ENCODE measurements at places on chromosomes 13 and 19. TPM values are rescaled to one million over a fixed set of nuclear protein-coding genes. Genes with fewer than 3 reads are reported as not detected.

The FAM124A gene
- 0.23 TPM for total RNA-seq

The MEDAG gene
- not detected for total RNA-seq

- H3K27me3 ChIP-seq = no peaks in the 10 kb centered on the region
- H3K36me3 ChIP-seq = peaks cover 9% of the 10 kb centered on the region
- peak overlapping the region; percentile 67 for H3K4me3 ChIP-seq
- H3K4me1 ChIP-seq = peaks cover 26% of the 10 kb centered on the region
These were observed 392.5 kb downstream of the KLF12 start for GRCh38 chr13:73741742-73742141.

DNA sequence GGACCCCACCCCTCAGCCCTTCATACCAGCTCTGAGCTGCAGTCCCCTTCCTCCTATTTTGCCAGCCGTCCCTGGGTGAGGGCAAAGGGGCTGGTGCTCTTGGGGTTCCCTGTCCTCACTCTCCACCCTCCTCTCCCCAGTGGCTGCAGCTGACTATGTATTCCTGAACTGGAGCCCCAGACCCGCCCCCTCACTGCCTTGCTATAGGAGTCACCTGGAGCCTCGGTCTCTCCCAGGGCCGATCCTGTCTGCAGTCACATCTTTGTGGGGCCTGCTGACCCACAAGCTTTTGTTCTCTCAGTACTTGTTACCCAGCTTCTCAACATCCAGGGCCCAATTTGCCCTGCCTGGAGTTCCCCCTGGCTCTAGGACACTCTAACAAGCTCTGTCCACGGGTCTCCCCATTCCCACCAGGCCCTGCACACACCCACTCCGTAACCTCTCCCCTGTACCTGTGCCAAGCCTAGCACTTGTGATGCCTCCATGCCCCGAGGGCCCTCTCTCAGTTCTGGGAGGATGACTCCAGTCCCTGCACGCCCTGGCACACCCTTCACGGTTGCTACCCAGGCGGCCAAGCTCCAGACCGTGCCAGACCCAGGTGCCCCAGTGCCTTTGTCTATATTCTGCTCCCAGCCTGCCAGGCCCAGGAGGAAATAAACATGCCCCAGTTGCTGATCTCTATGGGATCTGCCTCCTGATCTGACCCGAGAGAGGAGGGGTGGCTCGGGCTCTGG lies 2.4 kb downstream of the COX7A1 start:
- no peak for DNase-seq
- peaks cover 28% of the 10 kb centered on the region for H3K36me3 ChIP-seq
- no peaks in the 10 kb centered on the region for H3K4me1 ChIP-seq
- H3K27me3 ChIP-seq = no peaks in the 10 kb centered on the region

DNA sequence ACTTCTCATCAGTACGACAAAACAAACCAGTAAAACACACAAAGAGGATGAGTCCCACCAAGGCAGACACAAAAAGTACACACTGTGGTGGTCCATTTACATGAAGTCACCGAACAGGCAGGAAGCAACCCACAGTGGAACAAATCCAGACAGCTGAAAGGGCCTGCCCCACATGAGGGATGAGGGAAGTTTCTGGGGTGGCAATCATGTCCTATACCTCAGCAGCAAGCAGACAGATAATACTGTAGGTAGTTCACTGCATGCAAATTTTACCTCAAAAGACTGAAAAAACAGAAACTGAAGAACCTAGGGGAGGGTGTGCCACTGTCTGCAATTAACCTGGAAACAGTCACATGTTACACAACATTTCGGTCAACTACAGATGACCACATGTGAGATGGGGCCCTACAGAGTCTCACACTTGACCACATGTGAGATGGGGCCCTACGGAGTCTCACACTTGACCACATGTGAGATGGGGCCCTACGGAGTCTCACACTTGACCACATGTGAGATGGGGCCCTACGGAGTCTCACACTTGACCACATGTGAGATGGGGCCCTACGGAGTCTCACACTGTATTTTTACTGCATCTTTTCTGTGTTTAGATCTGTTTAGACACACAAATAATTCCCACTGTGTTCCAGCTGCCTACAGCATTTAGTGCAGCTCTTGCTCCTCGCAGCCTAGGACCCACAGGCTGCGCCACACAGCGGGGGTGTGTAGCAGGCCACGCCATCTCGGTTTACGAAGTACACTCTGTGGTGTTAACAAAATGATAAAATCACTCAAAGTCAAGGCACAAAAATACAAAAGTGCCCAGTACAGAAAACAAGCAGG lies 22.2 kb downstream of the PCID2 start:
- no peak overlapping the region for H3K4me3 ChIP-seq
- H3K27me3 ChIP-seq = no peaks in the 10 kb centered on the region
- DNase-seq = no peak
- H3K36me3 ChIP-seq = peaks cover 55% of the 10 kb centered on the region

GRCh38 chr19:31110336-31110735 lies 238.9 kb downstream of the TSHZ3 start:
- DNase-seq = no peak
- H3K27ac ChIP-seq = no peak overlapping the region
- H3K27me3 ChIP-seq = peaks cover 22% of the 10 kb centered on the region
- H3K4me3 ChIP-seq = no peak overlapping the region
- H3K36me3 ChIP-seq = no peaks in the 10 kb centered on the region

- no peak overlapping the region for H3K27ac ChIP-seq
- no peaks in the 10 kb centered on the region for H3K4me1 ChIP-seq
These were observed 158.5 kb upstream of the MYO16 start for GRCh38 chr13:108470921-108471320.
